HuH-7 (cell line): ENCODE measurements at places on chromosomes 1 and 21.

GRCh38 chr1:89363638-89364536 is at the start of gene GBP6:
TSS of gene GBP6 (plus strand) at chr1:89364059. CDS start at chr1:89368552, 4,493 bp downstream.
- DNase-seq, result no peak

- DNase-seq, result no peak
Measured at GRCh38 chr21:15653710-15654109, 76.1 kb upstream of the USP25 start.

DNA sequence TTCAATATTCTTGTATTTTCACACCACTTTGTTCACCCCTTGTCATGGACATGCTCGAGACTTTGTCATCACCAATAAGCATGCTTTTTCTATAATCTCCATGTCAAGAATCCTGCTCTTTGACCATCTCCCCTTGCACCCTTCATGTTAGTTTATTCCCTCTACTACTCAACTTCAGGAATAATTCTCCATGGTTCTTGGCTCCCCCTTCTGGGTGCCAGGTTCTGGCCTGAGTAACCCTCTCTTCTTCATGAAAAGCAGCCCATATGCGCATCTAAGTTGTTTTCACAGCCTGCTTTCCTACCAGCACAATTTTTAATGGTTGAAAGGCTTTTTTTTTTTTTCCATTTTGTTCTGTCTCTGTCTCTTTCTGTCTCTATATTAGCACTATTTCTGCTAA is 160.7 kb downstream of the LEPR start:
- DNase-seq, result peak; percentile 5

- DNase-seq, result peak; percentile 89
Measured at GRCh38 chr21:36156339-36156814, 247 bp upstream of the DOP1B start.

- no peak for DNase-seq
Measured at GRCh38 chr21:40421121-40421520, 425.8 kb downstream of the DSCAM start.

DNA sequence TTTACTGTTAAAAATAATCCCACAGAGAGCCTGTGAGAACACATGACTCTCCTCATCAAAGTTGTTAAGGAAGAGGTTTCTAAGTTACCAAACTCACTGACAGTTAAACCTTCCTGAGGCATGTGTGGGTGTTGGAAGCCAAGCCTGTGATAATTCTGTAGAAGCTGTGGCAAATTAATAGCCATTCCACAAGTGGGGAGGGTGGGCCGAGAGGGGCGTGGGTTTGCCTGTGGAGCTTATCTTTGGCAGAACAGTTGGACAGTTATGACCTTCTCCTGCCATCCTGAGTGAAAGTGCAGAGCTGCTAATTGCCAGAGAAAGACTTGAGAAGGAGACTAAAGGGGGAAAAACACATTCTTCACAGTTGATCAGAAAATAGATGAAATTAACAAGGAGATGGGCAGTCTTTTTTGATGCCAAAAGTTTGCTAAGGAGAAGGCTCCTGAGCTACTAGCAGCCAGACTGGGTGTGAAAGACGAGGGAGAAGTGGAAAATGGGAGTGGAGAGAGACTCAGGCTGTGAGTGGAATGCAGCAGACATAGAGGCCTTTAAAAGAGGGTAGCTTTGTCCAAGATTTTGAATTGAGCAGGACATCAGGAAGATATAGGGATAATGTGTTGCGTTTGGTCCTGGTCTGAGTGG is 1.6 kb upstream of the PLA2G2C start:
- DNase-seq, result no peak

- DNase-seq, result no peak
Measured at GRCh38 chr1:236137285-236137852, 5.0 kb upstream of the GPR137B start.

- no peak for DNase-seq
Measured at GRCh38 chr1:152170287-152170905, 11.4 kb upstream of the RPTN start.

DNA sequence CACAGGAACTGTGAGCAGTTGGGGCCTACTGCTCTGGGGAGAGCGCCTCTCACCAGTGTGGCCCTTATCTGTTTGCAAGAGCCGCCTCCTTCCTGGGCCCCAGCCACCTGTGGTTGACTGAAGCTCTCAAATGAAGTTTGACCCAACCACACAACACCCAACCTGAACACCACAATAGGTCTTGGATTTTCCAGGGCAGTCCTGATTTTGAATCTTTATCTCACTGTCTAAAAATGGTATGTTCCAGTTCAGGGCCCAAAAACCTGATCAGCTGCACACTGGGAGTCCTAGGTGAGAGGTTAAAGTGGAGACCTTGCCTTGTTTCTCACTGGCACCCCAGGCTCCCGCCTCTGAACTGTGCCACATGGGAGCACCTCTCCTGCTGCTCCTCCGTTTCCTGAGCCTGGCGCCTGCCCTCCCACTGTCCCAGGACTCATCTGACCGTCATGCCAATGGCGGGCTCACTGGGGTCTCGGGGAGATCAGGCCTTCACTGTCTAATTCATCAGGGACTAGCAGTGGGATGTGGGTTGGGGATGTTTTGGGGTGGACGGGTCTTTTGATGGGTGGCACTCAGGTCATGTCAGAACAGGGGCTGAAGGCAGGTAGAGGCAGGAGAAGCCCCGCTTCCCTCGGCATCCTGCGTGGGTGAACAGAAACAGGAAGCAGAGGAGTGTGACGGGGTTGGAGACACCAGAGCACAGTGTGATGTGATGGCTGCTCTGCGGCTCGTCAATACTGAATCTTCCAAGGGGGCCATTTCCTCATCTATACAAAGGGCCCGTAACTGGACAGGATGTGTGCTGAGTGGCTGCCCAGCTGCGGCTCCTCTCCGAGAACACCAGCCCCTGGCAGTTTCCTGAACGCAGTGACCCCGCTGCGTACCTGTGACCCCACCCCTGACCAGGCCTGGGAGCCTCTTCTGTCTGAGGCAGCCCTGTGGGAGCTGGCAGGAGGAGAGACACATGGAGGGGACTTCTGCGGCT is 59.6 kb upstream of the ITPKB start:
- no peak for DNase-seq

DNA sequence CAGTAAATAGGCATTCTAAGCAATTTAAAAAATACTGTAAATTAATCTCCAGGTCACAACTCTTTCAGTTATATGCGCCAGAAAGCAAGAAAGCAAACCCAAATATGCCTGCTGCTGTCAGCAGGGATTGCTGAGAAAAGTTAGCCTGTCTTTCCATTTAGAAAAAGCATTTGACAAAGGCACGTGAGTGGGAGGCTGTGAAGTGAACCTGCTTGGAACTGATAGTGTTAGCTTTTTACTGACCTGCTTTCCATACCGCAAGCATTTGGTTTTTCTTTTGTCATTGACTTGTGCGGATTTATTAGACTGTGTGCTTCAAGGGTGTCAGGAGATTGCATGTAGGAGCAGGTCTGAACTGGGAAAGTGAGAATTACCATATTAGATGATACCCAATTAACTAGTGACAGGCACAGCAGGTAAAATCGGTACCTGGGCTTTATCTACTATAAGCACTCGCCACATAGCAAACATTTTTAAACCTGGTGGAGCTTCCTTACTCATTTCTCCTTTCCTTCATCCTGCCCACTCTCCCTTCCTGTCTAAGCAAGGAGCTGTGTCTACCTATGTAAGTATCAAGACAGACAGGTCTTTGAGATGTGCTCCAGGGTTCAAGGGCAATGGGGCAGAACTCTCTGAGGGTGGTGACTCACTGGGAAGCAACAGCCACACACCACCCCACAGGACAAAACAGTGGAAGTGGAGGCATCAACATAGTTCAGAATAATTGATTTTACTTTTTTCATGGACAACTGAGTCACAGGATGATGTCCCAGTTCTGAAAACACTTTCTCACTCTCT is 323.9 kb downstream of the DISC1 start:
- no peak for DNase-seq

DNA sequence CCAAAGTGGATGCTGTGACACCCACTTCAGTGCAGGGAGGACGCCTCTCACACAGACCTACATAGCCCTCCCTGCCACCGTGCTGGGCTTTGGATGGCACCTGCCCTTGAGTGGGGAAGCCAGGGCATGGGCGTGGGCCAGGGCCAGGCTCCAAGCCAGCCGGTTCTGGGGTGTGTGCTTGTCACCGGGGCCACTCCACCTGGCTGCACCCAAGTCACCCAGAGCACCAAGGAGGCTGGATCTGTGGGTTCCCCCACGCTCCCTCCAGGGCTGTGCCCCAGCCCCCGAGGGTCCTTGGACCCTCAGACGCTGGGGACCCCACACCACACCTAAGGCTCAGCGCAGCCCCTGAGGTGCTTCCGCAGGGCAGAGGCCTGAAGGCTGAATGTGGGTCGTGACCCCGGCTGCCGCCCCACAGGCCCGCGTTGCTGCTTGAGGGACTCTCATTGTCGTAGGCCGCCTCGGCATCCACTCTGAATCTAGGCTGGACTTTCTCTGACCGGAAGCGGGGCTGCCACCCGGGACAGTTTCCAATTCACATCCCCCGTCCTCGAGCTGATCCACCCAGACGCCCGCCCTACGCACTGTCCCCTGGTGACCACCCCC is 1.5 kb downstream of the MXRA8 start:
- DNase-seq, result no peak

- no peak for DNase-seq
Measured at GRCh38 chr1:171655746-171656116, 3.2 kb upstream of the MYOC start.

DNA sequence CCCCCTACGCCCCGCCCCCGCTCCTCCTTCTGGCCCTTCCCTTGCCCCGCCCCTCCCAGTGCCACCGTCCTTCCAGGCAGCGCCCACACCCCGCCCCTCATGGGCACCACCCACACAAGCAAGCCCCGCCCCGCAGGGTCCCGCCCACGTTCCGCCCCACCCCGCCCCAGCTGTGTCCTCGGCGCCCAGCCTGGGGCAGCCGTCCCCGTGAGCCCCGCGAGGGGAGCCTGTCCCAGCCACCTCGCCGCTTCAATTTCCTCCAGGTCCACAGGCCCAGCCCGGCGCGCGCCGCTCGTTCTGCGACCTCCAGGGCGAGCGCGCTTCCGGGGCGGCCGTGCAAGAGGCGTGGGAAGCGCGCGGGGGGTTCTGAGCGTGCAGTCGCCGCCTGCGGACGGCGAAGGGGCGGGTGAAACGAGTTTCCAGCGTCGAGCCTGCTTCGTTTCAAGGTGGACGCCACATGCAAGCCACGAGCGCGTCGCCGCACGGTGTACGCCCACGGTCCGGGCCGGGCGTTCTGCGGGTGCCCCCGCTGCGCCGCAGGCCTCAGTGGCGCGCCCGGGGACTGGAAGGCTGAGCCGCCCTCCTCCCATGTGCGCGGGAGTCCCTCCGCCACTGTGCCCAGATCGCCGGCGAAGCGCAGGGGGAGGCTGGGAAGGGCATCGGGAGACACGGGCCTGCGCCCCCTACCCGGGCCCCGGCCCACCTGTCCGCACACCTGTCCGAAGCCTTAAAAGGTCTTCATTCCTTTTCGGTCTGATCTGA is 10.8 kb upstream of the FAAP20 start:
- peak; percentile 87 for DNase-seq

GRCh38 chr1:150152182-150152536 is 2.4 kb downstream of the PLEKHO1 start:
- DNase-seq, result no peak

DNA sequence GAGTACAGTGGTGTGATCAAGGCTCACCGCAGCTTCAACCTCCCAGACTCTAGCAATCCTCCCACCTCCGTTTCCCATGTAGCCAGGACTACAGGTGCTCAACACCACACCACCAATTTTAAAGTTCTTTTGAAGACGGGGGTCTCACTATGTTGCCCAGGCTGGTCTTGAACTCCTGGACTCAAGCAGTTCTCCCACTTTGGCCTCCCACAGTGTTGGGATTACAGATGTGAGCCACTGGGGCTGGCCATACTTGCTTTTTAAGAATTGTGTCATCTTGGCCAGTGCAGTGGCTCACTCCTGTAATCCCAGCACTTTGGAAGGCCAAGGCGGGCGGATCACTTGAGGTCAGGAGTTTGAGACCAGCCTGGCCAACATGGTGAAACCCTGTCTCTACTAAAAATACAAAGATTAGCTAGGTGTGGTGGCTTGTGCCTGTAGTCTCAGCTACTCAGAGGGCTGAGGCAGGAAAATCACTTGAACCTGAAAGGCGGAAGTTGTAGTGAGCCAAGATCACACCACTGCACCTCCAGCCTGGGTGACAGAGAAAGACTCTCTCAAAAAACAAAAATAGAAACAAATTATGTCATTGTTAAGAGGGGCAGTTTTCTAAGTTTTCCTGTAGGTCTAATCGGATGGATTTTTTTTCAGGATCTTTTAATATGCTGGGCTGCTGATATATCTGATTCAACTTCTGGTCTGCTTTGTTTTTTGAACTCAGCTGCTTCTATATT is 18.7 kb downstream of the AK4 start:
- DNase-seq, result no peak

GRCh38 chr1:233005703-233006102 is 55.3 kb downstream of the NTPCR start:
- no peak for DNase-seq
